ENCODE measurements at places on chromosomes 5 and 9.

- DNase-seq, result no peak
Observed at GRCh38 chr5:145925803-145926202, 10.6 kb upstream of the SH3RF2 start.

DNA sequence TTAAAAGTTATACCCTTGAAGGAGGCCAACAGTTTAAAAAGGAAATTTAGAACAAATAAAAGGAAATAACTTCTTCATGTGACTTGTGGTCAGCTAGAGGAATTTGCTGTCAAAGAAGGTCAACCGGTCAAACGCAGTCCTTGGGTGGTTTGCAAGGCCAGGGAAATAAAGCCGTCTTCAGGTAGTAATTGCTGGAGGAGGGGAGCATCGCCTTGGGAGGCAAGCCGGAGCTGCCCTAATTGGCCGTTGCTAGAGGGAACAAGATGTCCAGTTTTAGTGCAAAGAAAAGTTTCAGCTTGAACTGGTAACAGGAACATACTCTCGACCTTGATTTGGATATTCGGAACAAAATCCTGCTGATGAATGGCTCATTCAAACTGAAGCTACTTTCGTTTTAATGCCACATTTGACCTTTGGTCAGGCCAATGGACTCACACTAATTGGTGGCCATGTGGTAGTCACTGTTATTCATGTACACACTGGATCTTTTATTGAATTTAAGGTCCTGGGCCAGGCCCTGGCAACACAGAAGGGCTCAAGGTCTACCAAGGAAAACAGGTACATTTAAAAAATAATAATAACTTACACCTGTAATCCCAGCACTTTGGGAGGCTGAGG lies 47.0 kb upstream of the MYO10 start:
- DNase-seq, result no peak

- DNase-seq, result no peak
Observed at GRCh38 chr5:429453-430188, 13.4 kb upstream of the EXOC3 start.

GRCh38 chr5:34900652-34901051 lies 14.7 kb downstream of the RAD1 start:
- no peak for DNase-seq

GRCh38 chr5:95331358-95331757 lies 46.5 kb upstream of the MCTP1 start:
- DNase-seq, result no peak

DNA sequence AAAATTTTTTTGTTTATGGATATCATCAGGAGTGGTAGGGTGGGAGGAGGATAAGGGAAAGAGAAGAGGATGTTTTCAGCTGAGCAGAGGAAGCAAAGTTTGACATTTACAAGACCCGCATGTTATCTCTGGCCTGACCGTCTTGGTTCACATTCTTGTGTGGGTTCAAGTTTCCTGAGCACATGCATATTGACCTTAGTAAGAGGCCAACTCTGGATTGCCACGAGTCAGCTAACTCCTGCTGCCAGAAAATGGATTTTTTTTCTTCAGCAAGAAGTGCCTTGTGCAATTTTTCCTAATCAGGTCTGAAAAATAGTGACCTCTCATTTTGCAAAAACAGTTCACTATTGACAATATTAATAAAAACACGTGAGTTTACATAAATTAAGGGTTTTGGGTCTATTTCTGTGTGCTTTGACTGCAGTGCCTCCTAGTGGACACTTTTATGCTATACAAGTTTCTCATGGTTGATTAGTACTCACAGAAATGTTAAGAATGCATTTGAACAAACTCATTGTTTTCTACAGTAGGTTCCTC lies 27.1 kb upstream of the BASP1 start:
- no peak for DNase-seq

DNA sequence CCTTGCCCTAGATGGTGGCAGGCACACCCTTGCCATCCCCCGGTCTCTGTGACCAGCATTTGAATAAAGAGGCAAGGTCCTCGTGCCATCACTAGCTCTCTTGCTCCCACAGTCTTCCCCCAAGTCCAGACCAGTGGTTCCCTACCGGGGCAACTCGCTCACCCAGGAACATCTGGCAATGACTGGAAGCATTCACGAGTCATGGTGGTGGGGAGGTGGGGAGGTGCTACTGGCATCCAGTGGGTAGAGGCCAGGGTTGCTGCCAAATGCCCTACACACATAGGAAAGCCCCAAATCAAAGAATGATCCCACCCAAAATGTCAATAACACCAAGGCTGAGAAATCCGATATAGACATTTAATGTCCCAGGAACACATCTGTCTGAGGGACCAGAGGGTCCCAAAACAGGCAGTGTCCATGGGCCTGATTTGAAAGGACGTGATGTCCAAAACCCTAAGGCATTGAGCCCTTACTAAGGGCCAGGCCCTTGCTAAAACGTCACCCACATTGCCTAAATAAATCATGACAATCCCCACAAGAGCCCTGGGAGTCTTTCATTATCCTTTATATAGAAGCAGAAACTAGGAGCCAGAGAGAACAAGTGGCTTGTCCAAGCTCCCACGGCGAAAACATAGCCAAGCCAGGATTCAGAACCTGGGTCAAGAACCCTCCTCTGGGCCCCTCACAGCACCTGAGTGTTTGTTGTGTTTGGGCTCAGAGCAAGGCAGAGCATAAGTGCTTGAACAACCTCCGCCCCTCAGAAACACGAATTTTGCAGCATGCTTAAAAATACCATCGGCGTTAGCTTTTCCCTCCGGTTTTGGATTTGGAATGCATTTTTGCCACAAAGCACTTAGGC lies 119.3 kb upstream of the WWC1 start:
- DNase-seq, result peak; percentile 14

- DNase-seq, result peak; percentile 71
Observed at GRCh38 chr9:70412832-70413463, 1.5 kb downstream of the KLF9 start.

All from H54 (cell line).